H7 (cell line): ENCODE measurements at places on chromosomes 6 and 20.

- DNase-seq: no peak
Measured at GRCh38 chr6:163776906-163777686, 362.6 kb downstream of the QKI start.

DNA sequence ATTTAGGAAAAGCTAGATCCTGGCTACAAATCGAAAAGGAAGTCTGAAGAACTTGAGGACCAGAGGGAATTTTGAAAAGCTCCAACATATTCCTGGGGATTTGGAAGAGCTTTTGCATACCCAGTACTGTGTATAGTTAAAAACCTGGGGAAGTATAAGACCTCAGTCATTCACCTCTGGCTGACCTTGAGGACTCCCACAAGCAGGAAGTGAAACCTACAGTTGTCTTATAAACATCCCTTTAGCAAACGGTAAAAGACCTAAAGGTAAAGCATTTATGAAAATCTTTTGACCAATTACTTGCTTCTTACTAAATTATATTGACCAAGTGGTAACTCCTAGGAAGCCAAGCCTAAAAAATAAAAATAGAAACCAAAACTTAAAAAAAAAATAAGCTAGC is 175.0 kb downstream of the HAO1 start:
- DNase-seq: no peak

DNA sequence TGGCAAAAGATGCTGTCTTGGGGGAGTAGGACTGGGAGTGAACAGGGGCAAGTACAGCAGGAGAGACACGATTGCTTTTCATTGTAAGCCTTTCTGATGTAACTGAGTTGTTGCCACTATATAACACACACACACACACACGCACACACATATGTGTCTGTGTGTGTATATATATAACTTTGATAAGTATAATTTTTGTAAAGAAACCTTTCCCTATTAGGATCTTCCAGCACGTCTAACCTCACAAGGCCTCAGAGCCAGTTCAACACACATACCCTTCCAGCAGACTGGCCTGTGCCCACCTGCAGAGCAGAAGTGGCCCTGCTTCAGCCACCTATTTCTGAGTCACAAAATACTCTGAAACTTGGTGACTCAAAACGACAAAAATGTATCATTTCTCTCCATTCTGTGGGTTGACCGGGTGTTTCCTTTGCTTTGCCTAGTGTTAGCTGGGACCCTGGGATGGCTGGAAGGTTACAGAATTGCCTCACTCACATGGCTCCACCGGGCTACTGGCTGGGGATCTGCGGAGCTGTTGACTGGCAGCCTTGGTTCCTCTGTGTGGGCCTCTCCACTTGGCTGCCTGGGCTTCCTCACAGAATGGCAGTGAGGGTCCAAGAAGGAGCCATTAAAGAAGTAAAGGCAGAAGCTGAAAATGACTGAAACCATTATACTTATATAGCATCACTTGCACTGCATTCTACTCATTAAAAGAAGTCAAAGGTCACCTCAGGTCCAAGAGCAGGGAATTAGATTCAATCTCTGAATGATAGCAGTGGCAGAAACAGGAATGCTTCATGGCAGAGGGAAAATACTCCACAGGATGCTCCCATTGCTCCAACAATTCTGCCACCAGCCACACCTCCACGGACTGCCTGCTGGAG is 126.4 kb downstream of the BANF2 start:
- no peak for DNase-seq

- no peak for DNase-seq
Measured at GRCh38 chr6:110233770-110234374, 53.6 kb downstream of the CDC40 start.

GRCh38 chr6:2791450-2791974 is 26.3 kb downstream of the WRNIP1 start:
- no peak for DNase-seq

- no peak for DNase-seq
Measured at GRCh38 chr20:56551571-56551970, 18.5 kb downstream of the FAM209B start.

DNA sequence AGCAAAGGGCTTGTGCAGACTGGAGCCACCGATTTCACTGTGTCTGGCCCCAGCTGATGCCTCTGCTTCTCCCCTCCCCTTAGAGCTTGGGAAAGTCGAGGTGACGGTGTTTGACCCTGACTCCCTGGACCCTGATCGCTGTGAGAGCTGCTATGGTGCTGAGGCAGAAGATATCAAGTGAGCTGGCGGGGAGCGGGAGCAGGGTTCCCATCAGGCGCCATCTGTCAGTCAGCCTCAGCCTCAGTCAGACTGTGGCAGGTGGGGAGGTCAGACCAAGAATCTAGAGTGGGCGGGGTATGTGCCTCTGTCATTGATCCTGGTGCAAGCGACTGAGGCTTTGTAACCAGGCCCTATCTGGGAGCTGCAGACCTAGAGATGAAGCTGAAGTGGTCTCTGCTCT is 5.5 kb downstream of the ERGIC3 start:
- DNase-seq: no peak

DNA sequence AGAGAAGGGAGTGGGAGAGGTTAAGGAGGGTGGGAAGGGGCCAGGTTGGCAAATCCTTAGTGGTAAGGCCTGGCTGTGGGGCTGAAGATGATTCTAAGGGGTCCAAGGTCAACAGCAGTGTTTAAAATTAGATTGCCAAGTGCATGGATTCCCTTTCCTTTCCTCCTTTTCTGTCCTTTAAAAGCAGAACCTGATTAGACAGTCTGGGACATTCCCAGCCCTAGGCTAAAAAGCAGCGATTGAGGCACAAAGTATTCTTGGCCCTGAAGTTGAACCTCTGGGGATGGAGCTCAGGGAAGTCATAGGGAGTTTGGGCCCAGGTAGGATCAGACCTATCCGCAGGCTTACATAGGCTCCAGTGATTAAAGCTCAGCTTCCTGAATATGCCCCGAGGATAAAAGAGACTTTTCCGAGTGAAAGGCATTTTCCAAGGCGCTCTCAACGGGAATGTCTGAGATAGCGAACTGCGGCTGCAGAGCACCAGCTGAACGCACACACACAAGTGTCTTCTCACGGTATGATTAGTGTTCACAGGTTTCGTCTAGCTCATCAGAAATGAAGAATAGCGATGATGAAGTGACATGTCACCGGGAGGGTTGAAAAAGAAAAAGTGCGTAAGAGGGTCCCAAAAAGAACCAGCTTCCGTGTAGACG is 787 bp upstream of the CARMIL1 start:
- DNase-seq: peak; percentile 12

DNA sequence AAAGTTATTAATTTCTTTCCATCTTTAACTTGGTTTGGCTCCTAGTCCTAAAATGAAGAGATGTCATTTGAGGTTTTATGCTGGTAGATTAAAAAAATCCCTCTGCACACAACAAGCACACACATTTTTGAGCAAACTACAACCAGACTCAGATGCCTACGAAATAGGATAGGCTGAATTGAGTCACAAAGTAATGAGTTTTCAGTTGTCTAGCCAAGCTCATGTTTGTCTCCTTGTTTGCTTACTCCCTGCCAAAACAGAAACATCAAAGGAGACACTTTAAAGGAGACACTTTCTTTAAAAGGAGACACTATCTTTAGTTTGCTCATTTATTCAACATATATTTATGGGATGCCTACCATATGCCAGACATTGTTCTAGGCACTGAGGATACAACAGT is 56.2 kb downstream of the TPBG start:
- DNase-seq: no peak

- DNase-seq: peak; percentile 93
Measured at GRCh38 chr20:37526238-37526838, 1.3 kb downstream of the BLCAP start.

GRCh38 chr6:54491431-54491830 is 183.2 kb downstream of the TINAG start:
- no peak for DNase-seq

- peak; percentile 67 for DNase-seq
Measured at GRCh38 chr20:45445805-45446562, 23.6 kb upstream of the WFDC2 start.
